Stomach (tissue), 19 donors: ENCODE measurements at places on chromosomes 6 and 20. TPM values are rescaled to one million over a fixed set of nuclear protein-coding genes. Genes with fewer than 3 reads are reported as not detected.

- H3K27ac ChIP-seq: no peak overlapping the region
- no peaks in the 10 kb centered on the region for H3K27me3 ChIP-seq
- H3K36me3 ChIP-seq: no peaks in the 10 kb centered on the region
- DNase-seq: no peak
- no peak overlapping the region for H3K4me3 ChIP-seq
Measured at GRCh38 chr6:13479206-13479800, 8.1 kb downstream of the GFOD1 start.

DNA sequence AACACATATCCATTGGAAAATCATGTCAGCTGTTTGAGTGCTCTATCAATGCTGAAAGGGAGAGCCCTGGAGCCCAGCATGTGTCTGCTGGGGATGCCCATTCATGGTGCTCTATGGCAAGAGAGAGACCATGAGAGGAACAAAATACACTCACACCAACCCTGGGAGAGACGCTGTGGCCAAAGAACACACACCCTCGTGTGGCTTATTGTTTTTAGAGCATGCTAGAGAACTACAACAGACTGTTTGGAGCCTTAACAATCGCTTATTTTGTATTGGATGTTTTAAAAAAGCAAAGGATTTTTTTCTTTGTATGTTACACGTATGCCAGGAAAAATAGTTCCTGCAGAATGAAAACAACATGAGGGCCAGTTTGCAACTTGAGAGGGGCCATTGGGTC is 151.0 kb downstream of the SLC24A3 start:
- H3K4me1 ChIP-seq: no peaks in the 10 kb centered on the region
- no peaks in the 10 kb centered on the region for H3K36me3 ChIP-seq
- no peaks in the 10 kb centered on the region for H3K27me3 ChIP-seq
- DNase-seq: no peak
- no peak overlapping the region for H3K4me3 ChIP-seq

DNA sequence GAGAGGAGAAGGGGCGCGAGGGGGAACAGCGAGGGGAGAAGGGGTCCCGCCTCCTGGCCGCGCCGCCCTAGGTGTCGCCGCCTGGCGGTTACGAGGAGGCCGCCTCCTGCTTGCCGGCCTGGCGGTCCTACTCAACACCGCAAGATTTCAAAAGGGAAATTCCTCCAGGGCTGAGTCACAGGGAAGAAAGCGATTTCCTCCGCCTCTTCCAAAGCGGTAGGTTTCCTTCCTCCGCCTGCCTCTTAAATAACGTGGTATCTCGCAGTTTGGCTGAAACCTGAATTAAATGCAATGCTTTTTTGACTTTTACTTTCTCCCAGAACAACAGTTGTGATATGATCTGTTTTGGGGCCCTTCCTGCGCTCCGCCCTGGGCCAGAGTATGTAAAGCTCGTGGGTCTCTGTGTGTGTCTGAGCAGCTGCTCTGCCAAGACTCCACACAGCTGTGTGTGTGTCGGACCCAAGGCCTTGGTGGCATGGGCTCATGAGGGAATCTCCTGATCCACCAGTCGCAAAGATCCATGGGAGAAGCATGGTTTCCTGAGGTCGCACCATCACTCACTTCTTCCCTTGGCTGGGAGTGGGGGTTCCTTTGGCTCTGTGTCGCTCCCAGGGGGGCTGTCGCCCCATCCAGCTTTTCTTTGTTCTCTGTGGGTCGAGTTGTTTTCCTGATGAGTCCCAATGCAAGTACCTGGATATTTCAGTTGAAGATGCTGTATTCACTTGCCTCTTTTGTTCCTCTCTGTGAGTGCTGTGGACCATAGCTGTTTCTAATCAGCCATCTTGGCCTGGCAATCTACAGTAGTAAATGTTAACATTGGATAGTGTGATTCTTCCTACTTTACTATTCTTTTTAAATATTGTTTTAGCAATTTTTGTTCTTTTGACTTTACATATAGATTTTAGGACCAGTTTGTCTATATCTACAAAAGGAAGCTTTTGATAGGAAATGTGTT is 31.6 kb upstream of the NOTCH4 start:
- H3K4me3 ChIP-seq: peak overlapping the region; percentile 42
- no peaks in the 10 kb centered on the region for H3K27me3 ChIP-seq
- peak overlapping the region; percentile 82 for H3K27ac ChIP-seq
- H3K4me1 ChIP-seq: peaks cover 8% of the 10 kb centered on the region

- H3K4me1 ChIP-seq: peaks cover 22% of the 10 kb centered on the region
- H3K27me3 ChIP-seq: no peaks in the 10 kb centered on the region
- H3K27ac ChIP-seq: no peak overlapping the region
- no peak overlapping the region for H3K4me3 ChIP-seq
Measured at GRCh38 chr6:150659046-150659763, 59.5 kb downstream of the PLEKHG1 start.

Gene SRMS
- total RNA-seq: not detected

DNA sequence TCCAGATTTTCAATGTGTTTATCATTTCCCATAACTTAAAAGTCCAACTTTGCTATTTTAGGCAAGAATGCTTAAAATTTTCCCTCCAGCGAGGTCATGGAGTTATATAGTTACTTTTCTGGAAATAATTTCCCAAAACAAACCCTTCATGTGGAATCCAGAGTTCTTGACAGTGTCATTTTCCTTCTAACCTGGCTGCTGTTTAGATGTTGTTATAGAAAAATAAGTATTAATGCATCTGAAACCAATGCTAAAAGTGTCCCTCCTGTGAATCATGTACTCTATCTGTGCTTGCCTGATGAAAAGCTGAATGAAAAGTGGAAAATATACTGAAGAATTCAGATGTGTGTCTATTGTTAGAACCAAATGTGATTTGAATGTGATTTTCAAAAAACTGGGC is 245.3 kb upstream of the HSF2 start:
- no peaks in the 10 kb centered on the region for H3K27me3 ChIP-seq
- DNase-seq: no peak
- H3K4me1 ChIP-seq: no peaks in the 10 kb centered on the region
- H3K4me3 ChIP-seq: no peak overlapping the region
- no peaks in the 10 kb centered on the region for H3K36me3 ChIP-seq

DNA sequence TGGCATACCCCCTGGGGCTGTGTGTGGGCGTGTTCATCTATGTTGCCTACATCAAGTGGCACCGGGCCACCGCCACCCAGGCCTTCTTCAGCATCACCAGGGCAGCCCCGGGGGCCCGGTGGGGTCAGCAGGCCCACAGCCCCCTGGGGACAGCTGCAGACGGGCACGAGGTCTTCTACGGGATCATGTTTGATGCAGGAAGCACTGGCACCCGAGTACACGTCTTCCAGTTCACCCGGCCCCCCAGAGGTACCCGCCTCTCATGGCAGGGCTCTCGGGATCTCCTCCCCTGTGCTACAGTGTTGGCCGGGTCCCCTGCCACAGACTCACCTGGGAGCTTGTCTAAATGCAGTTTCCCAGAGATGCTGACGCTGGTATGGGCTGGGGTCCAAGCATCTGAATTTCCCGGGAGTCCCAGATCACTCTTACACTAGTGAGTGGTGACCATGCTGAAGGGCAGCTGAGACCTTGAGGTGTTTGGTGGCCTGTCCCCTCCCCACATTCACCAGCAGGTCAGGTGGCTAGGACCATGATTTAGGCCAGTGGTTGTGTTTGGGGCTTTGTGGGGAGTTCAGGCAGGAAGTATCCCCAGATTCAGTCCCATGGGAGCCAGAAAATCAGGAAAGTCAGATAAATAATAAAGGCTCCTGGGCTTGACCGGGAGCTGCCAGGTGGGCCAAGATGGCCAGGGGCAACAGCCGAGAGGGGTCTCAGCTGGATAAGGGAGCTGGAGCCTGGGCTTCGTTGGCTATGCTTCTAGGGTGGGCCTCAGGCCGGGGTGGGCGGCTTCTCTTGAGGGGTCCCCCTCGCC is 11.8 kb downstream of the ENTPD6 start:
- DNase-seq: peak; percentile 23
- no peak overlapping the region for H3K4me3 ChIP-seq
- peaks cover 42% of the 10 kb centered on the region for H3K36me3 ChIP-seq
- H3K27ac ChIP-seq: no peak overlapping the region
- no peaks in the 10 kb centered on the region for H3K27me3 ChIP-seq

Gene CAGE1
- not detected for total RNA-seq

Gene TINAG
- total RNA-seq: not detected

Gene RTEL1
- total RNA-seq: 32.7 TPM

DNA sequence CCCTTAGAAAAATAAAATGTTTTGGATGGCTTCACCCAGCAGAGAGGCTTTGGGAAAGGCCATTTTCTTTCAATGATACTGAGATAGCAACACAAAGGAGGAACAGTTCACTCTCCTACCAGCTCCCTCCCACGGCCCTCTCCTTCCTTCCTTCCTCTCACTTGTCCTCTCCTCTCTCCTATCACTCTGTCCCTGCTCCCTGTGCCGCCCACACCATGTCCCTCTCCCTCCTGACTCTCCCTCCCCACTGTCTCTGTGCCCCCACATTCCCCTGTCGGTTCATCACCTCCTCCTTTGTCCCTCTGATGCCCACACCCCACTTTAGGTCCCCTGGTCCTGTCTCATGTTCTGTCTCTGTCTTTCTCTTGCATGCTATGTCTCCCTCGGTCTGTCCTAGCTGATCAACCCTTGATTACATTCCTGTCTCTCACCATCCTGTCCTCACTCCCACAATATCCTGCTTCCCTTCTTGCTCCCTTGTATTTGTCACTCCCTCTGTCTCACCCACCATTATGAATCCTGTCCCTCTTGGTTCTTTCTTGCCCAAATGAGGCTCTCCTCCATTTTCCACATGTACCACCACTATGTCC is 30.1 kb downstream of the ELMO2 start:
- no peak for DNase-seq
- no peak overlapping the region for H3K4me3 ChIP-seq
- peaks cover 100% of the 10 kb centered on the region for H3K36me3 ChIP-seq
- no peaks in the 10 kb centered on the region for H3K27me3 ChIP-seq
- no peak overlapping the region for H3K27ac ChIP-seq

DNA sequence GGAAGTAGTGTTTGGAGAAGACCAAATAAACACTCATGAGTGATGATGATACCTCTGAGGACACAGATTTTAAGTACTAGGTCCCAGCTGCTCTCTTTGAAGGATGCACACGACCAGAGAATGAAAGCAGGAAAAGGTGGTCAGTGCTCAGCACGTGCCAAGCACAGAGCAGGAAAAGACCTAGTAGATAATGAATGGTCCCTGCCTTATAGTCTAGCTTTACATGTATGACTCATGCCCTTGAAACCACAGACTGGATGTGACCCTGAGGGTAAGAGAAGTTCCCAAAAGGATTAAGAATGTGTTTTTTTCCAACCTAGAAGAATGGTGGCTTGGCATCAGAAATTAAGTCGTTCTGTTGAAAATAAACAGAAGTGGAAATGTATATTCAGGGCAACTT is 2.8 kb upstream of the MC3R start:
- H3K27me3 ChIP-seq: no peaks in the 10 kb centered on the region
- H3K4me3 ChIP-seq: no peak overlapping the region
- no peaks in the 10 kb centered on the region for H3K36me3 ChIP-seq
- H3K27ac ChIP-seq: no peak overlapping the region

DNA sequence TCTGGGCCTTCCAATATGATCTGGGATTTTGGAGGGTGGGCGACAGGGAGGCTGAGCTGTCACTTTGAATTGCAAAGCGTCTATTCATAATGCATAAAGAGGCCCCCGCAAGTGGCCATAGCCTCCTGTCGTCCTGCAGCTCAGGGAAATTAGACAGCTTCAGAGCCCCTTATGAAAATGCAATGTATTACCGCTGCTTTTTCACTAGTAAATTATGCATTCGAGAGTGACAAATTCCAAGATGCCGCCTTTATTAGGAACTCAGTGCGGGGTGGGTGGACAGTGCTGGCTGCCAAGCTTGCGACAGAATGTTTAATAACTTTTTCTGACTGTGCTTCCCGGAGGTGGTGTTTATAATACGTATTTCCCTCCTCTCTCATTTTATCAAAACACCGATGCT is 168.5 kb downstream of the DHX35 start:
- H3K4me3 ChIP-seq: no peak overlapping the region
- no peaks in the 10 kb centered on the region for H3K36me3 ChIP-seq
- no peak for DNase-seq
- H3K27ac ChIP-seq: no peak overlapping the region
- no peaks in the 10 kb centered on the region for H3K4me1 ChIP-seq
- no peaks in the 10 kb centered on the region for H3K27me3 ChIP-seq

- no peaks in the 10 kb centered on the region for H3K36me3 ChIP-seq
- no peak for DNase-seq
- H3K27ac ChIP-seq: no peak overlapping the region
- no peaks in the 10 kb centered on the region for H3K27me3 ChIP-seq
- H3K4me3 ChIP-seq: no peak overlapping the region
Measured at GRCh38 chr6:44603044-44603686, 215.7 kb downstream of the CDC5L start.

DNA sequence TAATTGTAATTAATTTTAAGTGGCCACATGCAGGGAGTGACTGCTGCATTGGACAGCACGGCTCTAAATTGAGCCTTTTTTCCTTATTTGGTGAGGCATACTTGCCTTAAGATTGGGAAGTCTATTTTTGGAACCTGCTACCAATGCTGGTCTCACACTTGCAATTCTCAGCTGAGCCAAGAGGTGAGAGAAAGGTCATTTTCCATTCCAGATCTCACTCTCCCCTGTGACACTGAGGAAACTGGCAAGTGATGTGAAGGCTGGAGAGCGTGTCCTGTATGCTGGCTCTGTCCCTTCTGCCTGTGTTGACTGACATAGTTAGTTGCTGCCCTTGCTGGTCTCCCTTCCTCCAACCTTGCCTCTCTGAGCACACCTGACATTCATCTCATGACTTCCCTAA is 735 bp upstream of the MOG start:
- no peak for DNase-seq
- no peaks in the 10 kb centered on the region for H3K36me3 ChIP-seq
- no peak overlapping the region for H3K27ac ChIP-seq
- H3K4me3 ChIP-seq: no peak overlapping the region
- peaks cover 8% of the 10 kb centered on the region for H3K4me1 ChIP-seq

Gene TBC1D20
- total RNA-seq: 16.3 TPM

Gene ZKSCAN3
- total RNA-seq: 4.6 TPM

- H3K36me3 ChIP-seq: no peaks in the 10 kb centered on the region
- no peaks in the 10 kb centered on the region for H3K27me3 ChIP-seq
- DNase-seq: no peak
- H3K4me3 ChIP-seq: no peak overlapping the region
Measured at GRCh38 chr6:63759605-63760105, 124.1 kb downstream of the PHF3 start.

Gene RSPH9
- total RNA-seq: not detected

Gene CCM2L
- total RNA-seq: not detected

Gene DACT2
- not detected for total RNA-seq

Gene CD109
- total RNA-seq: 0.89 TPM

GRCh38 chr6:168170841-168171601 is 92.0 kb upstream of the FRMD1 start:
- H3K4me1 ChIP-seq: no peaks in the 10 kb centered on the region
- no peaks in the 10 kb centered on the region for H3K36me3 ChIP-seq
- H3K4me3 ChIP-seq: no peak overlapping the region
- no peaks in the 10 kb centered on the region for H3K27me3 ChIP-seq

DNA sequence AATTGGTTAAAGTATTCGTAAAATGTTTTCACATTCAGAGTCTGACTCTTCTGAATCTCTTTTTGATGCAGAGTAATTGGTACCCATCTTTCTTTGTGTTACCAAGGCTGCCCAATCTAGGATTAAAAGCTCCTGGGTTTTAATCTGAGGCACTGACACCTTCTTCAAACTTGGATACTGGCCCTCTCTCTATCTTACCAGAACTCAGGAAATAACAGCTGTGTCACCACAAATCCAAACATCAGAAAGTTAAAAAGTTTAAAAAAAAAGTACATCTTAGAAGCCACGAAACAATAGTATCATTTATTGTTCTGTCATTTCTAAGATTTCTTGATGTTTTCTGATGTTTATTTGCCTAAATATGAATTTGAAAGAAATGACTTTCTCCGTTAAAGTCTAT is 255.5 kb upstream of the RUNX2 start:
- no peak overlapping the region for H3K4me3 ChIP-seq
- no peaks in the 10 kb centered on the region for H3K36me3 ChIP-seq
- H3K27ac ChIP-seq: no peak overlapping the region
- H3K4me1 ChIP-seq: no peaks in the 10 kb centered on the region
- DNase-seq: no peak

Gene CCN6
- total RNA-seq: not detected

Gene TMC2
- not detected for total RNA-seq
